ENCODE measurements at places on chromosomes 7 and 10.
A peak's percentile ranks its signal among the peaks of the same experiment; 100 is the strongest.

- DNase-seq: no peak
These were observed 53.1 kb upstream of the ST8SIA6 start for GRCh38 chr10:17507538-17507937.

- no peak for DNase-seq
These were observed 247.6 kb downstream of the DNAJB6 start for GRCh38 chr7:157584420-157584819.

GRCh38 chr10:19209319-19209718 is 160.7 kb downstream of the MALRD1 start:
- DNase-seq: no peak

DNA sequence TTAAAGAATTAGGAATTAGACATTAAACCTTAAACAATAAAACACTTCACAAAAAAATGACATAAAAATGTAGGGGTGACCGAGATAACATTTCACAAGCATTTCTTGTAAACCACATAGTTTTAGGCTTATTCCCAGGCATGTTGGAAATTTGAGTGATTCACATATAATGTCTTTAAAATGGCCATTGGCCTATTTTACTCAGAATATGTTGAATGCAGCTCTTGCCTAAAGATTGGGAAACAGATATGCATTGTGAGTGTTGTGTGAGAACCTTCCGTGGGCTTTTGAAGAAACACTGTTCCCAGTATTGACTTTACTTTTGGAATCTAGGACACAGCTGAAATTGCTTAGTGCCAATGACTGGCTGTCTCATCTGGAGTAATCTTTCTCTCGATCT is 79.6 kb downstream of the ARL5B start:
- no peak for DNase-seq

GRCh38 chr7:158672975-158673374 is 31.6 kb downstream of the NCAPG2 start:
- DNase-seq: no peak

- no peak for DNase-seq
These were observed 61.8 kb downstream of the NEBL start for GRCh38 chr10:20835335-20835734.

- peak; percentile 66 for DNase-seq
These were observed 533.0 kb upstream of the GALNT17 start for GRCh38 chr7:70598976-70599375.

DNA sequence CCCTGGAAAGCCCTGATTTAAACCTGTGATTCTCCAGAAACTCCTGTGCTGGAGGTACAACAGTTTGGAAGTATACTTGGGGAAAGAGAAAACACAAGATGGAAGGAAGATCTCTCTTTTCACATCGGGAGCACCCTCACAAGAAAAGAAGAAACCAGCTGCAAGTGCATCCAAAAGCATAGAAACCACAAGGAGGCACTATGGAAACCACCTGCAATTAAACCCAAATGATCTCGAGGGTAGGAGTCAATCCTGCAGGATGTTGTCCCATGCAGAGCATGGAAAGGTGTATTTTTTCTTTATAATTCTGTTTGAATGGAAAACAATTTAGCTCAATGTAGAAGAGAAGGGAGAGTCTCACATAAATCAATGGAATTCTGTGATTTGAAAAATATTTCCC is 210.5 kb downstream of the TWIST1 start:
- DNase-seq: no peak

- DNase-seq: peak; percentile 80
These were observed 514 bp upstream of the GAD2 start for GRCh38 chr10:26215935-26216584.

GRCh38 chr7:116231949-116232348 is 21.6 kb downstream of the TES start:
- DNase-seq: no peak

- peak; percentile 47 for DNase-seq
These were observed 597 bp downstream of the SND1 start for GRCh38 chr7:127652333-127653248.
